SK-N-SH (cell line): ENCODE measurements at places on chromosomes 11 and 22. TPM values are rescaled to one million over a fixed set of nuclear protein-coding genes. Genes with fewer than 3 reads are reported as not detected.

DNA sequence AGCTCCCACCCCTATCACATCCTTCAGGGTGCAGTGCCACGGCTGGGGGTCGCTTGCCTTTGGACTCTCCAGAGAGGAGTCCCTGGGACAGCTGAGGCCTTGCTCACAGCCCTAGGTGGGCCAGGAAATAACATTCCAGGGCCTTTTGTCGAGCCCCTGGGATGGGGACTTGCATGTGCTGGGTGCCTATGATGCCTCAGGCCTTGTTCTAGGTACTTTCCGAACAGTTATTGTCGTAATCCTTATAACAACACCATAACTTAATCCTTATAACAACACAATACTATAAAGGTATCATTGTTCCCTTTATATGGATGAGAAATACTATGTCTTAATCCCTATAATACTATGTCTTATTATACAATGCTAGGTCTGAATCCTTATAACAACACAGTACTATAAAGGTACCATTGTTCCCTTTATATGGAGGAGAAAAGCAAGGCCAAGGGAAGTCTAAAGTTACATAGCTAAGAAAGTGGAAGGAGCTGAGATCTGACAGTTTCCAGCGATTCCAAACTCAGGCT lies 236.5 kb downstream of the ST3GAL4 start:
- DNase-seq = no peak

DNA sequence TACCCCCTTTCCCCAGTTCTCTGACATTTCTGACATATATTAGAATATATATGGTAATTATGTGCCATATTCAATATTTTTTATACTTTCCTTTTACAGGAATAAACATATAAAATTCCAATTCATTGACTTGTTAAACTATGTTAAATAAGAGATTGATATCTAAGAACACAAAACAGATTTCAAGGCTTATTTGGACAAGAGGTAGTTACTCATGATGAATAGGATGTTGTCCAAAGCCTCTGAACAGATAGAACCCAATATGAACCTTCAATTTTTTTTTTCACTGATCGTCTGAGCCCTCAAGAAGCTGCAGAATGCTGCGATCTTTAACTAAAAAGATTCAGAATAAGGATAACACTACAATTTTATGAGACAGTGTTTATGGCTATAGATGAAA lies 340.3 kb downstream of the LUZP2 start:
- DNase-seq = no peak

DNA sequence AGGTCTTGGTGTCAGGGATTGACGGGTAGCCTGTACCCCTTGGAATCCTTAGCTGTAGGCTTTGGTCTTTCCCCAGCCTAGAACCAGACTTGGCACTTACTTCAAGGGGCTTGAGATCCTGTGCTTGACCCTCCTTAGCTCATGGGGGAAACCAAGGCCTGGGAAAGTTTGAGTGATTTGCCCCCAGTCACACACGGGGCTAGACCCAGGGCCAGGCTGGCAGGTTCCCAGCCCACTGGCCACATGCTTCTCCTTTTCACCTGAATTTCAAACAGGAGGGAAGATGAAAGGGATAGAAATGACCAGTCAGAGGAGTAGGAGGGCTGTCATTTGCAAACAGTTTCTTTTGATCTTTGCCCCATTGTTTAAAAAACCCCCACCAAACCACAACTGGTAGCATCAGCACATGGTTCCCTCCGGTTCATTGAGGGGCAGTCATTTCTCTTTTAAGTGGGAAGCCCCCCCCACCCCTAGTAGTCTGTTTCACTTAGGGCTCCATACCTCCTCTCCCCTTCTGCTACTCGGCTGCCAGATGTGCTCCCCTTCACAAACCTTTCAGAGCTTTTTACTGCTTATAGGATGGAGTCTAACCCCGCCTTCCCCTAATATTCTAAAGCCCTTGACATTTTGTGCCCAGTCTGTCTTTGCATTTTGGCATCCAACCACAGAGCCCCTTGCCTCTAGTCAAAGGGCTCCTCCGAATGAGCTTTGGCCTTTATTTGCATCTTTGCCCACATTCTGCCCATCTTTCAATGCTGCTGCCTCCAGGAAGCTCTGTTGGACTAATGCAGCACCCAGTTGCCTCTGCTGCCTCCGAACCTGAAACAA lies 37.6 kb downstream of the ZNRF3 start:
- no peak for DNase-seq

The TREH gene
- polyA plus RNA-seq = not detected in 2 replicates

DNA sequence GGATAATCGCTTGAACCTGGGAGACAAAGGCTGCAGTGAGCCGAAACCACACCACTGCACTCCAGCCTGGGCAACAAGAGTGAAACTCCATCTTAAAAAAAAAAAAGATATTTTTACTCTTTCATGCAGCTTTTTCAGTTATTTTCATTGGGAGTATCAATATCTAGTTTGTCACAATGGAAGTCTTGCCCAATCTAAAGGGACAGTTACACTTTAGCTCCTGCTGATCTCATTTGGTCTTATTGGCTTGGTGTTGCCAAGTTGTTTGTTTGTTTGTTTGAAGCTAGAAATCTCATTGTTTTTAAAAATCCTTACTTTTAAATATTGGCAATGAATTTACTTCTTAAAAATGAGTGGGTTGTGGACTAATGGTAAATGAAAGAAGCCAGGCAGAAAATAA lies 24.7 kb downstream of the CEP295 start:
- DNase-seq = no peak

The HEPN1 gene
- not detected in 2 replicates for polyA plus RNA-seq

- no peak for DNase-seq
These were observed 12.6 kb downstream of the RSPH14 start for GRCh38 chr22:23129149-23129548.

- no peak for DNase-seq
These were observed 17.6 kb downstream of the STARD10 start for GRCh38 chr11:72776117-72776843.
